ENCODE measurements at places on chromosomes 6 and 20.

DNA sequence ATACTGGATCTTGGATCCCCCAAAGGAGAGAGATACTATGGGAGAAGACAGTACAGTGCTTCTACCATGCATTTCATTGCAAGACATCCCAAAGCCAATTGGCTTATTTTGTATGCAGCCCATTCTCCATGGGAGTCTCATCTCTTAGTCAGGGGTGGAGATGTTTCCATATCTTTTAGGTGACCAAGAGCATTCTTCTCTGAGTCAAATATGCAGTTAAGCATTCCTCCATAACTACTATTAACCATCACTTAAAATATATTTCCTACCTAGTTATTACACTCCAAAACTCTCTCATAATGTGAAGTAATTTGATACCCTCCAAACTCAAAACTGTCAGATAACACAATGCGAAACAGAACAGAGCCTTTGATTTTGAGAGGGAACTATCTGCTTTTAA lies 542.6 kb downstream of the HDGFL1 start:
- DNase-seq, result no peak

GRCh38 chr20:51463998-51464397 lies 78.5 kb downstream of the NFATC2 start:
- DNase-seq, result no peak

- DNase-seq, result peak; percentile 95
Observed at GRCh38 chr6:35468181-35468979, at the start of gene RPL10A. TSS of gene RPL10A (plus strand) at chr6:35468401. CDS start at chr6:35468435, 34 bp downstream.

DNA sequence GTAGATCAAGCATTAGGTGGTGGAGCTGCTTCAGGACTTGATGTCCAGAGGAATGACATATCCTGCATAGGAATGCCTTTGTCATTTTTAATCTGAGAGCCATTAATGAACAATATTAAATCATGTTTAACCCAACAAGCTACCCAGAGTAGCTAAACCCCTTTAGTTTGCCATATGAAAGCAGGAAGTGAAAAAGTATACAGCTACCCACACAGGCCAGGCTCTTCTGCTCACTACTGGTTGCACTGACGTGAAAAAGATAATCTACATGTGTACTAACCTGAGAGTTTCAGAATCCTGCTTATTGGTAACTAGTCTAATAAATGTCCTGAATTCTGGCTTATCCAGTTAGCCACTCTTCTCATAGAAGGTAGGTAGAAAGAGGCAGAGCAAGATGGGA lies 19.9 kb downstream of the GLYATL3 start:
- DNase-seq, result no peak

GRCh38 chr20:63355781-63356295 lies 5.3 kb downstream of the CHRNA4 start:
- no peak for DNase-seq

DNA sequence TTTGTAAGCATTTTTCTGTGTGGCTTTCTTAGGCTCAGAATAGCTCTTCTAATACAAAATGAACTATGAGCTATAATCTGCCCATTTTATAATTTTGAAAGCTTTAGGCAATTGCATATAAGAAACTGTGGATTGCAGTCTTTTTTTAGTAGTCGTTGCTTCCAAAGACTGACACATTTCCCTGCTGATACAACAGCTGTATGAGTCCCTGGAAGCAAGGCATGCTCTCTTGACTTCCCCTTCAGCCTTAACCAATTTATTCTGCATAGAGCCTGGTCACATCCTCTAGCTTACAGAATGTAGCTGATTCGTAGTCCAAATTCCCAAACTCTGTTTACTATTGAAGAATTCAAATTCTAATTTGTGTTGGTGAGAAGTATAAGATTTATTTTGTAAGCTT lies 155.3 kb upstream of the EYA4 start:
- no peak for DNase-seq

DNA sequence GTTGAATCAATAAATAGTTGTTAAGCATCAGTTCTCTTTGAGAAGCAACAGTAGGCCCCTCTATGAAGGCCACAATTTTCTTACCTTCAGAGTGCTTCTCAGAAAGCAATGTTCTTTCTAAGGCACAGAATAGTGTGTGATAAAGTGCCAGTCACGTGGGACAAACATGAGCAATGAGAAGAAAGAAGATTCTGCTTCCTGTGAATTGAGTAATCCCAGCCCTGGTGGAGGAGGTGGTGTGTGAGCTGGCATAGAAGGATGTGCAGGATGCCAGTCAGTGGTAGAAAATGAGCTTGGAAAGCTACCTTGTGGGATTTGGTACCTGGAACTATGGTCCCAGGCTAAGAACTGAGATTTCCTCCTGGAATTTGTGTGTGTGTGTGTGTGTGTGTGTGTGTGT lies 21.7 kb downstream of the KIZ start:
- no peak for DNase-seq

DNA sequence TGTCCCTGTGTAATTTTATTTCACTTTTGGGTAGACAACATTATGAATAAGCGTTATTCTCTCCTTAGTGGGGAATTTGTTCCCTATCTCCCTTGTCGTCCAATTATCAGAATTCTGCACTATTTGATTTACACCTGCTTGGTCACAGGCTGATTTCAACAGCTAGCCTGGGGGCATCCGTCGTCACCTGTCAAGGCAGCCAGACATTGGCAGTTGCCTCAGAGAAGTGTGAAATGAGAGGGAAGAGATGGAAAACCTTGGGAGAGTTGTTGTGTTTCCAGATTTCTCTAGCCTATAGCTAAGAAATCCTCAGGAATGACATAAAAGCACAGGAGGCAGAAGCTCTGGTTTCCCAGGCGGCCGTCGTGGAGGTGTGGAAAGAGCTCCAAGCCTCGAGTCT lies 891 bp upstream of the GHRH start:
- DNase-seq, result no peak

GRCh38 chr20:42272516-42272915 lies 654.3 kb upstream of the CHD6 start:
- DNase-seq, result no peak

GRCh38 chr20:40565001-40565681 lies 123.9 kb downstream of the MAFB start:
- DNase-seq, result no peak

- DNase-seq, result no peak
Observed at GRCh38 chr20:53149148-53149889, 177.2 kb downstream of the TSHZ2 start.

- DNase-seq, result no peak
Observed at GRCh38 chr6:148758492-148758891, 11.7 kb downstream of the UST start.

DNA sequence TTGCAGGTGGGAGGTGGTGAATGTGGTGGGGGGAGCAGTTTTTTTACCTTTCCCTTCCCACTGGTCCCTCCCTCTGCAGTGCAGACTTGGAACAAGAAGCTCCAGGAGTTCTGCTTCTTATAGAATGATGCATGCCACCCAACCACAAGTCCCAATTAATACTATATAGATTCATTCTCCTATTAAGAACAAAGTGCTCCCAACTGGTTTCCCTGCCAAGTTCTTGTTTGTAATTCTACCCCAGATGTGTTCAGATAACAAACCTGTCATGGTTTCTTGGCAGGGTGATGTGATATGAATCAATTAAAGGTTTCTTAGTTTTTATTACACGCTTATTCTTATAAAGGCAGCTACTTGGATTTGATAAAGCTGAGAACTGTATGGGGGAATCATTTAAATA lies 23.9 kb downstream of the HDDC2 start:
- no peak for DNase-seq

DNA sequence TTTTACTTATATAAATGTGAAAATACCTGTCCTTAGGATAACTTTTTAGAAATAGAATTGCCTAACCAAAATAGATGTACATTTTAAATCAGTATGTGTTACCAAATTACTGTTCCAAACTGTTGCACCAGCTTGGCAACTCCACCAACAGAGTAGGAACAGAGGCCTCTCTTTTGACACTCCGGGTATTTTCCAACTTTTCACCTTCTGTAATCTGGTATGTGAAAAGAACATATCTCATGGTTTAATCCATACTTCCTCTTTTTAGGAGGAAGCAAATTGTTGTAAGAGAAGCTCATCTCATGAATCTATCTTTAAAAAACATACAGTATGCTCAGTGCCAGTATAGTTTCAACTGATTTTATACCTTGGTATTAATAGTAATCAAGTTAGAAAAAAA lies 24.9 kb downstream of the RNF144B start:
- no peak for DNase-seq

DNA sequence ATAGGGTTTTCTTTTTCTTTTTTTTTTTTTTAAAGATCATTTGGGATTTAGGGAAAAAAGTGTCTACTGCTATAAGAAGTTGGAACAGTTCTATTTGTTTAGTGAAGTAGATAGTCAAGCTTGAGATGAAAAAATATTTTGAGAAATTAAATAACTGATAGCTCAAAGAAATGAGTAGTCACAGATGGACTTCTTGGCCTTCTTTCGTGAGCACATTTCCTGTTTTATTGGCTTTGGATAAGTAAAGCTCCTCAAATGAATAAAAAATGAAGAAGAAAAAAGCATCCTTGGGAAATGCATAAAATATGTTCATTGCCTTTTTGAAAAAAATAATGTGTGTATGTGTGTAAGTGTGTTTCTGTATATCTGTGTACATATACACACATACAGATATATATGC lies 515.9 kb downstream of the GRIK2 start:
- DNase-seq, result no peak

GRCh38 chr6:51857134-51857533 lies 230.3 kb downstream of the PKHD1 start:
- DNase-seq, result no peak

GRCh38 chr6:50962213-50962759 lies 143.6 kb downstream of the TFAP2B start:
- no peak for DNase-seq

DNA sequence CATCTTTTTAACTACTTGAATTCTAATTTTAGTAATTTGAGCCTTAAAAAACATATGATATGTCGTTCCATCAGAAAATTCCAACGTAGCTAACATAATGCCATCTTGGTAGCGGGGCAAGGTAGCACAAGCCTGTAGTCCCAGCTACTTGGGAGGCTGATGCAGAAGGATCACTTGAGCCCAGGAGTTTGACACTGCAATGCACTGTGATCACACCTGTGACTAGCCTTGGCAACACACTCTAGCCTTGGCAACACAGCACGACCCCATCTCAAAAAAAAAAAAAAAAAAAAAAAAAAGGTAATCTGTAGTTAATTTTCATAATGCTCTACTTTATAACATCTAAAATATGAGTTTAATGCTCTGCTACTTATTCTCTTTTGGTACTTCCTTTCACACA lies 6.7 kb downstream of the BCLAF1 start:
- DNase-seq, result no peak

GRCh38 chr6:142376800-142377496 lies 75.1 kb downstream of the ADGRG6 start:
- no peak for DNase-seq

DNA sequence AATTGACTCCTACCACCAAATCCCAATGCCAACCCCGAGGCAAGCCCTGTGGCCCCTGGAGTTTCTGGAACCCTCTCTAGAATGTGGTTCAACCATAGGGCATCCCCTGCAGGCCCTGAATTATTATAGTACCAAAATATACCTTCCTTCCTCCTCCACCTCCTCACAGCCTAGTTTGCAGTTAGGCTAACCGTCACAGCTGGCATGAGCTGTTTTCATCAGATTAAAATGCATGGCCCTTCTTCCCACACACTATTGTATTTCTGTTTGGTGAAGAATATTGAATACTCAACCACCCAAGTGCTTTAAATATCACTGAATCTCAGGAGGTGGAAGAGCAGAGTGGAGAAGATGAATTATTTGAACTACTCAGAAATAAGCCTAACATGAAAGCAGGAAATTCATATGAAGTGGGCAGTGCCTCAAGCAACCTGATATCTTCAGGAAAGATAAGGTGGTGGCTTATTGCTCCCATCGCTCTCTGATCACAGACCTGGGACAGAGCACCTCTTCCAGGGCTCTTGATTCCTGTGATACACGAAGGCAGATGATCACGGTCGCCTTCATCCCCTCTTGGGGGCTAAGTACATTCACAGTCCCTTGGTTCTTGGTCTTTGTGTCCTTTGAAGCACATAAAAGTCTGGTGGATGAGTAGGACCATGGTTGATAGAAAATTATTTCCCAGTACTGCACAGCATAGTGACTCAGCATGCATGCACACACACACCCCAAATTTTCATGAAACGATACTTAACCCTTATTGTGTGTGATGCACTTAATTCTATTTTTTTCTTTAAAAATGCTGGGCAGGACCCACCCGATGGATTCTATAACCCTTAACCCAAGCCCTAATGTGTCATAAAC lies 90.9 kb downstream of the PSMG4 start:
- no peak for DNase-seq

GRCh38 chr20:4082406-4083097 lies 67.2 kb upstream of the RNF24 start:
- peak; percentile 32 for DNase-seq

GRCh38 chr6:42251500-42251899 lies 33.8 kb upstream of the MRPS10 start:
- no peak for DNase-seq

GRCh38 chr6:128511506-128511905 lies 8.9 kb downstream of the PTPRK start:
- DNase-seq, result no peak

GRCh38 chr20:32512047-32512385 lies 73.1 kb downstream of the NOL4L start:
- DNase-seq, result no peak

GRCh38 chr6:108993876-108994275 lies 100.8 kb downstream of the SESN1 start:
- DNase-seq, result no peak

GRCh38 chr6:157989541-157990289 lies 8.1 kb downstream of the SYNJ2 start:
- DNase-seq, result no peak

DNA sequence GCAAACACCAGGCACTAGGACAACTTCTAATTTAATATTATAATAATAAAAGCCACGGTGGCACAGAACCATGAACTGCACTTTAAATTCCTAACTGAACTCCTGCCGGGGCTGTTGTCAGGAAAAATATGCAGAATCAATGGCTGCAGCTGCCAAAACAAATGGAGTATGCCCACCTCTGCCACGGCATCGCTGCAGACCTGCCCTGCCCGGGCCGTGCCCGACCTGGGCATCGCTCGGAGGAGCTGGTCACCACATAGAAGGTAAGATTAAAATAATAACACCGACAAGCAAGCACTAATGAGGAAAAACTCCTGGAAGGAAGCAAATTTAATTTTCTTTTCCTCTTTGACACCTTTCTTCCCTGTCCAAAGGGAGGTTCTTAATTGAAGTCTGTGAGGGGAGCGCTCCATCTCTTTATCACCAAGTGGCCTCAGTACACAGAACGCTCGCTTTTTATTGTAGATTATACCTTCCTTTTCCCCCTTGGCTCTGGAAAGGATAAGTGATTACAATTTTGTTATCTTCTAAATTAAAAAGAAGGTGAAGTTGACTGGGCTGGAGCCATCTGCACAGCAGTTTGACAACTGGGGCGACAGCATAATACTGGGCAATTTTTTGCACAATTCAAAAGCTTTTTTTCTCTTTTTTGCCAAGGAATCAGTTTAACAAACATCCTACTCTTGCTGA lies 351.3 kb downstream of the ZFAND3 start:
- DNase-seq, result no peak

All from activated naive CD4-positive, alpha-beta T cell treated with anti-CD3 and anti-CD28 coated beads, Interleukin-2, amount 50 U/mL, for 16 hours (primary cell).